Stimulated activated CD4-positive, alpha-beta T cell treated with anti-CD3 and anti-CD28 coated beads, Interleukin-1b, Interleukin-23, amount 100 ng/mL, for 24 hours (primary cell): ENCODE measurements at places on chromosomes 1 and 21.

DNA sequence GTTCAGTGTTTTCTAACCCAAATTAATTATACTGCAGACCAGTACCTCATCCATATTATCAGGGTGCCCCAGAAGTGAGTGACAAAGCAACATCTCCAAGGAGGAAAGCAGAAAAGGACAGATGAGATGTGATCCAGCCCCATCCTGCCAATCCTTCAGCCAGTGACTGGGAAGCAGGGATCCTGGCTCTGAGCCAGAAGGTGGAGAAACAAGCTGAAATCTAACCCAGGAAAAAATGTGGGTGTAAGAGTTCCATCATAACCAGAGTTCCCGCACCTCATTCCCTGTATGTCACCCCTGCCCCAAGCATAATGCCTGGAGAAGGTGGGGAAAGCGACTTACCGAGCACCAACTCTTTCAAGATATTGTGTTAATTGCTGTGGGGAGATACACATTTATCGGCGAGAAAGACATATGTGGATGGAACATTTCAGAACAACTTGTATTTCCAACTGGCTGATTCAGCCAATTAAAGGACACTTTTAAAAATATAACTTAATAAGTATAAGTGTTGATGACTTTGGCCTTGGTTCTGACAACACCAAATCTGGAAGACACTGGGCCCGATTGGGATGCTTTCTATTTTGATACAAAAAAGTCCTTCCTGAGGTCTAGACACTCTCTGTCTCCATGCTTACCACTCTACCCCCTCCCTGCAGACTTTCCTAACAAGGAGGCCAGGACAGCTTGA lies 14.9 kb downstream of the PLEKHA6 start:
- no peak for DNase-seq

DNA sequence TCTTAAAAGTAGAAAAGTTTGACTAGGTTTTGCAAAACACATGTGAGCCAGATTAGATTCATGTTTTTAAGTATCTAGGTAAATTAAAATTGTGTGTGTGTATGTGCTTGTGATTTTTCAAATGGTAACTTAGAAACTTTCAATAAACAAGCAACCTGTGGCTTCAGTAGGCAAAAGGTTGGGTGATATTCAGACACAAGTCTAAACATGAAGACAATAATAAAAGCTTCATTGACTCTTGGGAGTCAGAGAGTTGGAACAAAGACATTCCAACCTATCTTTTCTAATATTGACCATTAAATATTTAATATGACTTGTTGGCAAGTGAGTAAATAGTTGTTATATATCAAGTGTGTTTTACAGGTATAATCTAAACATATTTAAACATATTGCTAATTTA lies 1049.6 kb upstream of the ADGRL4 start:
- no peak for DNase-seq

GRCh38 chr1:65147424-65148177 lies 402 bp upstream of the AK4 start:
- no peak for DNase-seq

- DNase-seq: no peak
Observed at GRCh38 chr1:48442864-48443619, 29.0 kb downstream of the SPATA6 start.

DNA sequence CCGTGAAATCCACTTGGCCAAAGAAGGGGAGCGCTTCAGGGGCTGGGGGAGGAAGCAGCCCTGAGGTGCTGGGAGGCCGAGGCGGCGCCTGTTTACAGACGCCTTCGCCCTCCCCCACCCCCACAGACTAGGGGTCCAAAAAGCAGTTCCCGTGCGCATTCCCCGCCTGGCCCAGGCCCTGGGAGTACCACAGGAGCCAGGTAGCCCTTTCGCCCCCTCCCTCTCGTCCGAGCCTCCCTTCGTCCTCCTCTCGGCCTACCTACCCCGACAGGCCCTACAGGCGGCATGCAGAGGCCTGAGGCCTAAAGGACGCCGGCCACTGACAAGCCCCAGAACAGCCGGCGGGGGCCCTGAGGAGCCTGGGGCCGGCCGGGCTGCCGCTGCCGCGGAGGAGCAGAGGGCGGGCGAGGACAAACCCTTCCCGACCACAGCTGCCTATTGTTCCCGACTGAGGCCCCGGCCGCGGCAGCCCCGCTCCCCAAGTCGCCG lies 522 bp downstream of the RC3H1 start:
- no peak for DNase-seq

DNA sequence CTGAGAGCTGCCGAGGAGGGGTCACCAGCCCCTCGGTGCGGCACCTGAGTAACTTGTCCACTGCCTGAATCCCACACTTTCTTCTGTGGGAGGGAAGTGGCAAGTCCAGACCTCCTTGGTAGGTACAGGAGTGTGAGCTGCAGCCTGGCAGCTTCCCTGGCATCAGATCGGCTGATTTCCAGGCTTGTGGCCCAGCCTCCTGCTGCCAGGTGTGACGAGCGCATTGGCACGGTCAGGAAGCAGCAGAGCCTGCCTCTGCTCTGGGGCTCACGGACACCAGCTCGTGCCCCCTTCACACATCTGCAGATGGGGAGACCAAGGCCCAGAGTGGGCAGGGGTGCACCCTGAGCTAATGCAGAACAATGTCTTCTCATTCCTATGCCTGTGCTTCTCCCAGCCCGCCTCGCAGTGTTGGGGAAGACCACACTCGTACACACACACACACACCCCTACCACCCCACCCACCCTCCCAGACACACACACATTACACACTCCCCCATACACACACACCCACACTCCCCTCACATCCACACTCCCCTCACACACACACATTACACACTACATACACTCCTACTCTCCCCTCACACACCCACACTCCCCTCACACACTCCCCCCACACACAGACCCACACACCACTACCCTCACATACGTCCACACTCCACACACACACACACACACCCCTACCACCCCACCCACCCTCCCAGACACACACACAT lies 33.1 kb upstream of the SELENON start:
- no peak for DNase-seq

- DNase-seq: no peak
Observed at GRCh38 chr1:116064616-116065015, 46.6 kb upstream of the MAB21L3 start.

- DNase-seq: no peak
Observed at GRCh38 chr1:236156512-236157208, 14.3 kb downstream of the GPR137B start.

GRCh38 chr1:230191079-230191804 lies 124.2 kb downstream of the GALNT2 start:
- no peak for DNase-seq

- DNase-seq: no peak
Observed at GRCh38 chr1:10286244-10286643, 75.9 kb downstream of the KIF1B start.

GRCh38 chr1:156146020-156146768 lies 7.2 kb upstream of the SEMA4A start:
- no peak for DNase-seq

DNA sequence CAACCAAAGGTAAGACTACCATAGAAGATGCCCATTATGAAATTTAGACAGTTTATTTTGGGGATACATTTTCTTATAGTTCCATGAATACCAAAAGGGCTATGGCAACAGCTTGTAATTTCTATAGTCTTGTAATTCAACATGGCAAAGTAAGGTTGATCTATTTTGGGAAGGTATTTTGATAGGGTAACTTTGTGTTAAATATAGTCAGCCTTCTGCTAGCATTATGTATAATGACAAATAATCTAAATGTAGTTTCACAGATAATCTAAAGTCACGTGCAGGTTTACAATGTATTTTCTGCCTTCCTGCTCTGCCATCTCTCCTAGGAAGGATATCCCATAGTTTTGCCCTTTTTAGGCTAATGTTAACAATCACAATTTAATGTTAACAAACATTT lies 85.9 kb upstream of the DPH5 start:
- DNase-seq: no peak

DNA sequence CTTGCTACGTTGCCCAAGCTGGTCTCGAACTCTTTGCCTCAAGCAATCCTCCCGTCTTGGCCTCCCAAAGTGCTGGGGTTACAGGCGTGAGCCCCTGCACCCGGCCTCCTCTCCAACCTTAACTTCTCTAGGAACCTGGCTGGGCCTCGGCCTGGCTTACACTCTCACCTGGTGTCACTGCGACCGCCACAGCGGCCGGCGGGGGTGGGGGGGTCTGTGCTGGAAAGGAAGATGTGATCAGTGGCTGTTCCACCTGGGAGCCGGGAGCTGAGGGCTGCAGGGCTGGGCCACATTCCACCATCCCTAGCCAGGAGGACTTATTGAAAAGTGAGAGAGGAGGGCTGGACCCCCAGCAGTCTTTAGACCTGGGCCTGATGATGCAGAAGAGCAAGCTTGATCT lies 48.6 kb downstream of the HSPG2 start:
- no peak for DNase-seq

DNA sequence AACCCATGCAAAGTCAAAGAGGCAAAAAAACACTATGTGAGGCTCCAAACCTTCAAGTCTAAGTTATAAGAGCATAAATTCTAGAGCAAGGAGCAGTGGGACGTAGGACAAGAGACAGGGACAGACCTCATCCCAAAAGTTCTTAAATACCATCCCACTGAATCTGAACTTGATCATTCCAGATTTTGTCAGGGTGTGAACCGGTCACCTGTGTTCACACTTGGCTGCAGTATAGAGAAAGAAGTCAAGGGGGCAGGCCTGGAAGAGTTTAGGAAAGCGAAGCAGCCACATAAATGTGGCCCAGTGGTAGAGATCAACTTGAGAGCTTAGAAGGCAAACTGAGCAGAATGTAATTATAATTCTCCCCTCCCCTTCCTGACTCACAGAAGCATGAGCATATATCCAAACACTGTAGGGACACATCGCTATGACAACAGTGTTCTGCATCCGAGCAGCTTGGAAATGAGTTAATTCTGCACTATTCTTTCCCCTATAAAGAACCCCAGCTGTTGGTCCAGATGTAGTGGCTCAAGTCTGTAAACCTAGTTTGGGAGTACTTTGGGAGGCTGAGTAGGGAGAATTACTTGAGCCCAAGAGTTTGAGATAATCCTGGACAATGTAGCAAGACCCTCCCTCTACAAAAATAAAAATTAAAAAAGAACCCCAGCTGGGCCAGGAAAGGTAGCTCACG lies 2.7 kb downstream of the AKR7A2 start:
- DNase-seq: no peak

GRCh38 chr1:110049801-110050601 lies 15.6 kb downstream of the STRIP1 start:
- DNase-seq: no peak
